HepG2 (cell line): ENCODE measurements at places on chromosomes 7 and 10.
A peak's percentile ranks its signal among the peaks of the same experiment; 100 is the strongest.

- no peak for DNase-seq
- no peak overlapping the region for H3K27ac ChIP-seq
- H3K27me3 ChIP-seq: no peaks in the 10 kb centered on the region
- H3K4me3 ChIP-seq: no peak overlapping the region
These were observed 4.0 kb downstream of the ITGA8 start for GRCh38 chr10:15715619-15716227.

DNA sequence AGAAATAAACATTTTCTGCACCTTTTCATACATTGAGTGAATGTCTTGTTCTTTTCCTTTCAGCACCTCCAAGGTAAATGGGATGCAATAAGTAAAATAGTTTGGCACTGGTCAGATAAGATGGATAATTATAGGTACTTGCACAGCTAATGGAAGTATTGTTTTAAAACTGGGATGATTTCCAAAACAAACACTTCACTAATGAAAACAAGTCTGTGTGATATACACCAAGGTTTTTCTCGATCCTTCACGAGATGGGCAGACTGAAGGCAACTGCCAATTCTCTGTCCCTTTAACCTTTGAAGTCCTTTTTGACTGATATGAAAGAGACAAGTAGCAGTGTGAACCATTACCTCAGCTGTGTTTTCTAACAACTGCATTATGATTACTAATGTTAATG is 423.8 kb downstream of the GFRA1 start:
- no peak overlapping the region for H3K4me3 ChIP-seq
- H3K4me1 ChIP-seq: no peaks in the 10 kb centered on the region
- no peak overlapping the region for H3K27ac ChIP-seq
- no peaks in the 10 kb centered on the region for H3K36me3 ChIP-seq
- no peak for DNase-seq
- H3K27me3 ChIP-seq: no peaks in the 10 kb centered on the region

DNA sequence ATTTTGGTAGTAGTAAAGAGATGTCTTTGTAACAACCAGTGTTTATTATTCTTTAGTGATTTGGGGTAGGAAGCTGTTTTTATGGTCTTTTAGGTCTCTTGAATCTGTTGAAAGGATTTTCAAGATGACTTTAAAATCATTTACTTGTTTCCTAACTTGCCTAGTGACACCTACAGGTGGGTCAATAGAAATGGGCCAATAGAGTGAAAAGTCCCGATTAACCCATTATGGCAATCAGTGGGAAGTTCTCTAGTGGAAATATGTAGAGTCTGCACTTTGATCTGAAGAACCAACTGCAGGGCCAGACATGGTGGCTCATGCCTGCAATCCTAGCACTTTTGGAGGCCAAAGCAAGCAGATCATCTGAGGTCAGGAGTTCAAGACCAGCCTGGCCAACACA is 374.7 kb upstream of the BMPER start:
- no peak for DNase-seq
- no peak overlapping the region for H3K4me3 ChIP-seq
- H3K36me3 ChIP-seq: no peaks in the 10 kb centered on the region
- H3K4me1 ChIP-seq: no peaks in the 10 kb centered on the region
- no peaks in the 10 kb centered on the region for H3K27me3 ChIP-seq

GRCh38 chr7:66696774-66697191 is 43.8 kb upstream of the RABGEF1 start:
- no peak overlapping the region for H3K27ac ChIP-seq
- peaks cover 22% of the 10 kb centered on the region for H3K4me1 ChIP-seq
- H3K4me3 ChIP-seq: no peak overlapping the region
- no peaks in the 10 kb centered on the region; the same call in 1 of the 2 replicates for H3K36me3 ChIP-seq
- DNase-seq: peak; percentile 9

DNA sequence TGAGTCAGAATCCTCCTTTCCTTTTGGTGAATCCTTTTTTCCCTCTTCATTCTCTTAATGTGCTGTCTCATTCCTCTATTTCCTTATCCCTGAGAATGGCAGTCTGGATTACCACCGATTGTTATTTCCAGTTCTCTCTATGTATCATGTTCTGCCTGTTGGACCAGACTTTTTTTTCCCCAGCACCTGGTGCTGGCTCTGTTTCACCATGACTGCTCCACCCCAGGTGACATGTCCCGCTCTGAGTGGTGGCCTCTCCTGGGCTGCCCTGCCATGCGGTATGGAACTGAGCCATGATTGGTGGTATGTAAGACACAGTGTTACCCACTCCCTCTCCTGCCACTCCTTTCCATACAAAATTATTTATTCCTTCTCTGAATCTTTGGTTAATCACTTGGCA is 399.9 kb downstream of the GATA3 start:
- H3K27me3 ChIP-seq: no peaks in the 10 kb centered on the region
- H3K36me3 ChIP-seq: no peaks in the 10 kb centered on the region
- no peaks in the 10 kb centered on the region for H3K4me1 ChIP-seq
- DNase-seq: no peak
- H3K27ac ChIP-seq: no peak overlapping the region

GRCh38 chr7:24384362-24385030 is 100.5 kb downstream of the NPY start:
- H3K4me3 ChIP-seq: no peak overlapping the region
- H3K27me3 ChIP-seq: no peaks in the 10 kb centered on the region
- DNase-seq: no peak
- H3K27ac ChIP-seq: no peak overlapping the region
- no peaks in the 10 kb centered on the region for H3K4me1 ChIP-seq

GRCh38 chr7:151229249-151229648 is 2.2 kb upstream of the ABCF2 start:
- no peak overlapping the region for H3K27ac ChIP-seq
- peaks cover 6% of the 10 kb centered on the region for H3K36me3 ChIP-seq
- H3K4me1 ChIP-seq: peaks cover 43% of the 10 kb centered on the region
- no peaks in the 10 kb centered on the region for H3K27me3 ChIP-seq
- no peak for DNase-seq
- no peak overlapping the region for H3K4me3 ChIP-seq

GRCh38 chr7:50644586-50644985 is 79.4 kb upstream of the DDC start:
- no peaks in the 10 kb centered on the region for H3K36me3 ChIP-seq
- H3K27me3 ChIP-seq: no peaks in the 10 kb centered on the region
- no peak overlapping the region for H3K27ac ChIP-seq

- no peaks in the 10 kb centered on the region for H3K27me3 ChIP-seq
- no peaks in the 10 kb centered on the region for H3K36me3 ChIP-seq
- peak; percentile 15 for DNase-seq
- peaks cover 52% of the 10 kb centered on the region for H3K4me1 ChIP-seq
These were observed 2.1 kb upstream of the KAT6B start for GRCh38 chr10:74824184-74824899.

- H3K4me1 ChIP-seq: no peaks in the 10 kb centered on the region
- peaks cover 58% of the 10 kb centered on the region for H3K27me3 ChIP-seq
- DNase-seq: no peak
These were observed 9.2 kb upstream of the TEX36 start for GRCh38 chr10:125692196-125692595.

GRCh38 chr10:126373972-126374371 is 14.3 kb downstream of the ADAM12 start:
- DNase-seq: no peak
- no peaks in the 10 kb centered on the region for H3K27me3 ChIP-seq
- no peak overlapping the region for H3K27ac ChIP-seq

DNA sequence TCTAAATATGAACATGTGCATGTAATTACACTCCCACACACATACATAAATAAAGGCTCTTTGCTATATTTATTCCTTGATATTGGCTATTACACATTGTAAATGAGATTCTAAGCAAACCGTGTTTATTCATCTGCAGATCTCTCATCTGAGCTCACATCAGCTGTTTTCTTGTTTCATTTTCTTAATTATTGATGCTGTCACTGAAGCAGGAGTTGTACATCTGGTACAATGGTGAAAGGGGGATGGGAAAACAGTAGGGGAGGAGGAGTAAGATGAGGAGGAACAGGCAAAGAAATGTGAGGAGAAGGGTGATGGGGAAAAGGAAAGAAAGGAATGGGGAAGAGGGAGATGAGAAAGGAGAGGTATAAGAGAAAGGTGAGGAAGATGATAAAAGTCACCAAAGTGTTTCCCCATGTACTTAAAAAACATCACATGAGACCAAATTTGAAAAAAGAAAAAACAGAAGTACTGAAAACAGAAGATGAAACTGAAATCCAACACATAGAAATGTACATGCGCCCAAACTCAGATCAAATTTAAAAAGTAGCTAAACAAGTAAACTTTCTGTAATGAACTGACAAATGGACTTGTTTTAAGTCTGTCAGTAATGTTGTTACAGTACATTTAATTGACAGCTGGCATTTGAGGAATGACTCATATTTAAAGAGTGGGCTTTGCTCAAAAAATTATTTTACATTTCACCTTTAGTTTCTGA is 472.2 kb downstream of the ARL4A start:
- no peak overlapping the region for H3K4me3 ChIP-seq
- no peaks in the 10 kb centered on the region for H3K36me3 ChIP-seq
- no peaks in the 10 kb centered on the region for H3K27me3 ChIP-seq
- H3K27ac ChIP-seq: no peak overlapping the region
- DNase-seq: no peak

DNA sequence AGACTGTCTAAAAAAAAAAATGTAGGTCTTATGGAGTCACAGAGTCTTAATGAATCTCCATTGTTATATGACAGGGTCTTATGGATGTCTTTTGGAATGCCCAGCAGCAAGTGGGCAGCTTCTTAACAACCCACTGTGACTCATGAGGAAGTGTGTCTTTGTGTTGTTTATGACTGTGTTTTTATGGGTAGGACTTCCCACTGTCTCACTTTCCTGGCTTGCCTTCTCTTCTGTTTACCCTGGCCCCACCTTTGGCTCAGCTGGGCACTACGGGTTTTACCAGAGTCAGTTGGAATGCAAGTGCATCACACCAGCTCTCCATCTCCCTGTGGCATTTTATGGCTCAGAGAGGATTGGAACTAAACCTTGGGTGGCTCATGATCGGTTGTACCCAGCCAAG is 580.5 kb downstream of the AUTS2 start:
- H3K27ac ChIP-seq: no peak overlapping the region
- no peaks in the 10 kb centered on the region for H3K27me3 ChIP-seq
- DNase-seq: no peak
- H3K36me3 ChIP-seq: no peaks in the 10 kb centered on the region
- H3K4me3 ChIP-seq: no peak overlapping the region

DNA sequence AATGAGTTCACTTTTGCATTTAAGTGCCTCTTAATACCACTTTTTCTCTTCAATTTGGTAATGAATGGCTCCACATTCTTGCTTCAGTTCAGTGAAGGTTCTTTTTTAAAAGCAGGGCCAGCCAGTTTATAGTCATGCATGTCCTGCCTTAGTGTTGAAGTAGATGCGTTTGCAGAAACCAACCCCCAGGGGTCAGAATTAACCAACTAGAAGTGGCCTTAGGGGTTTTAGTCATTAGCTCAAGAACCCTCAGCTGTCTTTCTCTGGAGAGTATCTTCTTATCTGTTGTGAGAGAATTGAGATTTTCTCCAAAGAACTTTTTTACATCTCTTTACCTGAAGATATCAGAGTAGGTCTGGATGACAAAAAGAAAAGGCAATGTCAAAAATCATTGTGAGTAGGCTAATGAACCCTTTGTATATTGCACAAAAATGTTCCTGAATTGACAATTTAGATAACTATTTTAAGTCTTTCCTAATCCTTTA is 82.2 kb downstream of the PIK3CG start:
- no peak overlapping the region for H3K27ac ChIP-seq
- 0 out of 3 replicates have a peak, but pooled peaks cover 11% of the 10 kb centered on the region for H3K27me3 ChIP-seq
- H3K4me1 ChIP-seq: no peaks in the 10 kb centered on the region
- peak; percentile 35 for DNase-seq

GRCh38 chr10:88315755-88316154 is 267.4 kb downstream of the RNLS start:
- H3K36me3 ChIP-seq: no peaks in the 10 kb centered on the region
- H3K4me3 ChIP-seq: no peak overlapping the region
- H3K4me1 ChIP-seq: no peaks in the 10 kb centered on the region
- H3K27me3 ChIP-seq: no peaks in the 10 kb centered on the region
- no peak overlapping the region for H3K27ac ChIP-seq

DNA sequence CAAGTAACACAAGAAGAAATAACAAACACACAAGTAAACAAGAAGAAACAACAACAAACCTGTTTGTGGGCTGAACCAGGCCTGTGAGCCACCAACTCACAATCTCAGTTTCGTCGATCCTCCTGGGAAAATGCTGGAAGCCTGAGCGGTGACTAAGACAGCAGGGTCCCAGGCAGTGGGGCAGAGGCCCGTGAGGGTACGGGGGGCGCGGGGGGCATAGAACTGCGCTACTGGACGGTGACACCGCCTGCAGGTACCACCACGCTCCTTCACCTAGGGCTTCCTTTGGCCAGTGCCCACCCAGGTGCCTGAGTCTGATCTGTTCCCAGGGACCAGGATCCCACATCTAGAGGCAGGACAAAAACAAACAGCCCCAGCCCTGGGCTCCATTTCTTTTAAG is 3.4 kb upstream of the CALN1 start:
- DNase-seq: no peak
- H3K4me1 ChIP-seq: no peaks in the 10 kb centered on the region
- H3K4me3 ChIP-seq: no peak overlapping the region

- peak; percentile 24 for DNase-seq
- peaks cover 2% of the 10 kb centered on the region for H3K4me1 ChIP-seq
- H3K27ac ChIP-seq: no peak overlapping the region
- H3K27me3 ChIP-seq: no peaks in the 10 kb centered on the region
- H3K4me3 ChIP-seq: no peak overlapping the region
These were observed 96.3 kb downstream of the CPED1 start for GRCh38 chr7:121084748-121085336.

DNA sequence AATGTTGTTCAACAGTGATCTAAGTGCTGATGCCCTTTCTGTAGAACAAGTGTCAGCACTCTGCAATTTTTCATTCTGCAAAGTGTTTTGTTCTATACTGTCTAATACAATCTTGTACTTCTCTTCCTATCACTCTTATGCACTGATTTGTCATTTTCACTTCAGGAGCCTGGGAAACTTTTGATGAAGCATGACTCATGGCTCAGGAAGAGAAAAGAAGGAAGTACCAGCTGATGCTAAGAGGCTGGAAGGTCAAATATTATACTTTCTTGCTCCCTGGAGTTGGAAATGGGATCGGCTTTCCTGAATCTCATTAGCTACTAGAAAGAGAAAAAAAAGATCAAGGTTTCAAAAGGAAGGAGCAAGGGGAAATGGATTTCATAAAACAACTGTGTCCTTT is 45.8 kb downstream of the DGKI start:
- H3K4me1 ChIP-seq: no peaks in the 10 kb centered on the region
- no peak overlapping the region for H3K27ac ChIP-seq
- 0 out of 3 replicates have a peak, but pooled peaks cover 9% of the 10 kb centered on the region for H3K27me3 ChIP-seq
- H3K36me3 ChIP-seq: no peaks in the 10 kb centered on the region
- H3K4me3 ChIP-seq: no peak overlapping the region

DNA sequence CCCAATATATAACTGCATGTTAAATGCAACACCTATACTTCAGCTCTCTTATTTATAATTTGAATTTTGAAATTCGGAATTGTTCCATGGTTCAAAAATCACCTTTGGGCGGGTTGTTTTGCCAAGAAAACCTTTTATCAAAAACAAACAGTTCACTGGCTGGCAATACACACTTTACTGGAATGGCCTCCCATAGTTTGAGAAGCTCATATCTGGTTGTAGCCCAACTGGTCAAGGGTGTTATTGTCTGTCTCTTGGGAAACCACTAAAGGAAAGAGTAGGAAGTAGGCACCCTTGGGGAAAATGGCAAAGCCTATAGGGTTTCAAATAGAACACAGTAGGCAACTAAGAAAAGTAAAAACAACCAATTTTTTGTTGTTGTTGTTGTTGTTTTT is 117.9 kb downstream of the HIPK2 start:
- peak overlapping the region; percentile 84 for H3K27ac ChIP-seq
- H3K4me3 ChIP-seq: peak overlapping the region; percentile 49; the same call in 1 of the 2 replicates
- H3K4me1 ChIP-seq: peaks cover 87% of the 10 kb centered on the region
- peaks cover 4% of the 10 kb centered on the region for H3K36me3 ChIP-seq

GRCh38 chr10:97771055-97771891 is 526 bp downstream of the SFRP5 start:
- peaks cover 6% of the 10 kb centered on the region for H3K27me3 ChIP-seq
- no peaks in the 10 kb centered on the region for H3K36me3 ChIP-seq
- H3K27ac ChIP-seq: no peak overlapping the region
